ENCODE measurements at places on chromosomes 16 and 17.

DNA sequence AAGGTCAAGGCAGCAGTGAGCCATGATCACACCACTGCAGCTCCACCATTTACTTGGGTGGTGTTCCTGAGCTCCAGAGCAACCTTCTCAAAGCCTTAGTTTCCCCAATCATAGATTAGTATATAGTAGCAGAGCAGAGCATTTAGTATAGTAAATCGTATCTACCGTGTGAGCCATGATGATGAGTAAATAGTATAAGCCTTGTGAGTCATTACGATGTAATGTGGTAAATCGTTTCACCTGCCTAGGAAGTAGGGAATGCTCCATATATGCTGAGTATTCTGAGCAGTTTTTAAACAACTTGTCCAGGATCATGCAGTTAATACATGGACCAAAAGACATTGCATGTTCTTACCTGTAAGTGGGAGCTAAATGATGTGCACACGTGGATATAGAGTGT lies 66.4 kb downstream of the SCNN1B start:
- DNase-seq: no peak

DNA sequence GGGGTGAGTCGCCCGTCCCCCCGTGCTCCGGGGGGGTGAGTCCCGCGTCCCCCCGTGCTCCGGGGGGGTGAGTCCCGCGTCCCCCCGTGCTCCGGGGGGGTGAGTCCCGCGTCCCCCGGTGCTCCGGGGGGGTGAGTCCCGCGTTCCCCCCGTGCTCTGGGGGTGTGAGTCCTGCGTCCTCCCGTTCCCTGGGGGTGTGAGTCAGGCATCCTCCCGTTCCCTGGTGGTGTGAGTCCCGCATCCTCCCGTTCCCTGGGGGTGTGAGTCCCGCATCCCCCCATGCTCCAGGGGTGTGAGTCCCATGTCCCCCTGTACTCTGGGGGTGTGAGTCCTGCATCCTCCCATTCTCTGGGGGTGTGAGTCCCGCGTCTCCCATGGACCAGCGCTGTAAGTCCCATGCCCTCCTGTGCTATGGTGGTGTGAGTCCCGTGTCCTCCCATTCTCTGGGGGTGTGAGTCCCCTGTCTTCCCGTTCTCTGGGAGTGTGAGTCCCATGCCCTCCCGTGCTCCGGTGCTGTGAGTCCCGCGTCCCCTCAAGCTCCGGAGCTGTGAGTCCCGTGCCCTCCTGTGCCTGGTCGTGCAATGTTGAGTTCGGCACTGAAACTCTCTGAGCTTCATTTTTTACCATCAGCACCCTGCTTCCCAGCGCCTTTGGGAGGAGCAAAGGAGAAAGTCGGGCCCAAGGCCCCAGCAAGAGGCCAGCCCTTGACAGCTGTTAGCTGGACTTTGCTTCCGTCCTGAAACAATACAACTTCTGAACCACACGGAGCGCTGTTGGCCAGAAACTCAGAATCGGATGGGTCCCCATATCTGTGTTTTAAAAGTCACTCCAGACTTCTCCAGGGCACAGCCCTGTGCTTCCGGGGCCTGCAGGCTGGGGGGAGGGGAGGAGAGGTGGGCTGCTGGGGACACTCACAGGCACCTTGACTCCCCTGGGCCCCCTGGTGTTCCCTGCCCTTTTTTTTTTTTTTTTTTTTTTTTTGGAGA lies 11.5 kb upstream of the ZC3H18 start:
- DNase-seq: peak; percentile 22

GRCh38 chr17:6454495-6455320 lies 10.5 kb downstream of the PIMREG start:
- DNase-seq: no peak

GRCh38 chr17:65054602-65055001 lies 1.9 kb downstream of the GNA13 start:
- no peak for DNase-seq

DNA sequence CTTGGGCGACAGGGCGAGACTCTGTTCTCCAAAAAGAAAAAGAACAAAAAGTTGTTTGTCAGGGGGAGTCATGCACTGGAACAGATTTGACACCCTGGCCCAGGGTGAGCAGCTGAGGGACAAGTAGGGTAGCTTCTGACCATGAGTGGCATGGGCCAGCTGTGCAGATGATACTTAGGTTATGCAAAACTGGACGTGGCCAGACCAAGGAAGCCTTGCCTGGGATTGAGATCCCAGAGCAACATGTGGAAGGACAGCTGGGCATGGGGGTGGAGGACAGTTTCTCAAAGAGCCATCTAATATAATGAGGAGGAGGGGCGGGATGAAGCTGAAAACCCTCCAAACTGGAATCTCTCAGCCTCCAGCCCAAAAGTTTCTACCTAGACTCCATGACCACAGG lies 19.6 kb upstream of the SLC35B1 start:
- DNase-seq: no peak

DNA sequence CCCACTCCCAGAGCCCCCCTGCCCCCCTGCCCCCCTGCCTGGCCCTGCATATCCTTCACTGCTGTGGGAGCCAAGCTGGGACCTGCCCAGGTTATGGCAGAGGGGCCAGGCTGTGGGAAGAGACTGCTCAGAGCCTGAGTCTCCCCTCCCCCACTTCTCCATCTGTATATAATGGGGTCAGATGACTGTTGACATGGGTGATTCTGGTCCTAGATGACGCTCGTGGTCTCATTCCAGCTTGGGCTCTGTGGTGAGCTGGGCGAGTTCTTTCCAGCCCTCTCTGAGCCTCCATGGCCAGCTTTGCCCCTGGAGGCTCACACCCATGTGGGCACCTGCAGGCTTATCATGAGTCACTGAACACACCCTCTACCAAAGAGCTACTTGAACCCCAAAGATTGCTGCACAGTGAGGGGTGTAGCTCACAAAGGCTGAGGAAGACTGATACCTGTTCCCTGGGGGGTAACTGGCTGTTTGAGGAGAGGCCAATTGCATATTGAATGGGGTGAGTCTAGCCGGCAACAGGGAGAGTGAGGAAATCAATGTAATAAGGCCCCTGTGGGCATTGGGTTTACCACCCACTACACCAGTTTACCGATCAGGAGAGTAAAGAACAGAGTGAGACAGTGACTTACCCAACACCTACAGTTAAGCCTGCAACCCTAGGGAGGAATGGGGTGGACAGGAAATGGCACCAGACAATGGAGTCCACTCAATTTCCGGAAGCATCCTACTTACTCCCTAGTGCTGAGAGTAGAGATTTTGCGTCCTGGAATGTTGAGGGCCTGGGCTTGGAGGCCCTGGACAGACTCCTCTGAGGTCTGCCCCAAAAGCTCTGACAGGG lies 4.2 kb upstream of the SREBF1 start:
- no peak for DNase-seq

Data from CD4-positive, alpha-beta T cell treated with Interleukin-4 for 1 hour (primary cell).